ENCODE measurements at places on chromosomes 2 and 18.

GRCh38 chr18:73235921-73236320 lies 368.1 kb upstream of the NETO1 start:
- H3K36me3 ChIP-seq: no peaks in the 10 kb centered on the region
- H3K4me3 ChIP-seq: no peak overlapping the region
- DNase-seq: no peak
- H3K27ac ChIP-seq: no peak overlapping the region
- no peaks in the 10 kb centered on the region for H3K4me1 ChIP-seq

DNA sequence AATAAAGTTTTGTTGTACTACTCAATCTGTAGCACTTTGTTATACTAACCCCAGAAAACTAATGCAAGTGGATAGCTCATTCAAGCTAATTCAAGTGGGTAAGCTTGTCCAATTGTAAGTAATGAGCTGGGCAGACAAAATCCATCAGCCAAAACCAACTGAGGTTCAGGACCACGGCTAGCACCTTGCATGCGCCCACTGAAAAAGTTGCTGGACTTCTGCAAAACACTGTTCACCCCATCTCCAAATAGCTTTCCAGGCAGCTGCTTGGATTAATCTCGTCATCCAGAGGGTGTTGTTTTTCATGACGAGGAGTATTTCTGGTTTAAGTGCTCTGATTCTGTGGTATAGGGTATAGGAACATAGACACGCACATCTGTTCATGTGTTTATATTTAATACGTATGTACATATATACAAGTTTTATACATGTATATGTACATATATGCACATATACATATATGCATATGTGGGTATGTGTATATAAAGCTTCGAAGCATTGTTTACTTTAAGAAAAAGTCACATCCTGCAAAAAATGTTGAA lies 307.5 kb downstream of the GALR1 start:
- no peak for DNase-seq
- no peaks in the 10 kb centered on the region for H3K36me3 ChIP-seq
- no peaks in the 10 kb centered on the region for H3K4me1 ChIP-seq
- H3K27ac ChIP-seq: no peak overlapping the region
- no peak overlapping the region for H3K4me3 ChIP-seq

DNA sequence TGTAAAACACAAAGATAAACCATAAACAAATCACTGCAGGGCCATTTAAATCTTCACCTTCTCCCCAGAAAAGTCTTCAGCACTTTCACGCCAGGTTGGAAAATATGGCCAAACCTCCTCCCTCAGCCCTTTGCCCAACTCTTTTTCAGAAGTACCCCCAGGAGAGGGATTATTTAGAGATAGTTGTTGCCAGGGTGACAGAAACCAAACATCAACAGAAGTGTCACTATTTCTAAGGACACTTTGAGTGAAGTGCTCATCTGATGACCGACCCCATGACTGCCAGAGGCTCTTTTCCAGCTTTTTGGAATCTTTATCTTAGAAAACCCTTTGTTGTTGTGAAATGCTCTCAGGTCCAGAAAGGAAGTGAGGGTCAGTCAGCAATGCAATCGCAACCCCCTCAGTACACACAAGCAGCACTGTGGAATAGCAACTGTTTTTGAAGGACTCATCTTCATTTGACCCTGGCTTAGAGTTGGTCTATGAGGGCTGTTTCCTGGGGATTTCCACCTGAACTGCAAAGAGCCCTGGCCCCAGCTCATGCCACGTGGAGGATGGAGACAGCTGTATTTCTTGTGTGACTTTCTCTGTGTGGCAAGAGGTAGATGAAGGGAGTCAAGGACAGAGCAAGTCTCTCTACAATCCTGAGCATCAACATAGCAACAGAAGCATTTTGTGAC lies 114.0 kb upstream of the STON1 start:
- no peak overlapping the region for H3K27ac ChIP-seq
- H3K4me1 ChIP-seq: peaks cover 34% of the 10 kb centered on the region
- peaks cover 4% of the 10 kb centered on the region for H3K27me3 ChIP-seq
- H3K4me3 ChIP-seq: no peak overlapping the region

GRCh38 chr2:210072922-210073509 lies 70.6 kb downstream of the RPE start:
- no peaks in the 10 kb centered on the region for H3K4me1 ChIP-seq
- DNase-seq: no peak
- no peaks in the 10 kb centered on the region for H3K27me3 ChIP-seq
- no peak overlapping the region for H3K27ac ChIP-seq
- no peak overlapping the region for H3K4me3 ChIP-seq
- H3K36me3 ChIP-seq: no peaks in the 10 kb centered on the region

DNA sequence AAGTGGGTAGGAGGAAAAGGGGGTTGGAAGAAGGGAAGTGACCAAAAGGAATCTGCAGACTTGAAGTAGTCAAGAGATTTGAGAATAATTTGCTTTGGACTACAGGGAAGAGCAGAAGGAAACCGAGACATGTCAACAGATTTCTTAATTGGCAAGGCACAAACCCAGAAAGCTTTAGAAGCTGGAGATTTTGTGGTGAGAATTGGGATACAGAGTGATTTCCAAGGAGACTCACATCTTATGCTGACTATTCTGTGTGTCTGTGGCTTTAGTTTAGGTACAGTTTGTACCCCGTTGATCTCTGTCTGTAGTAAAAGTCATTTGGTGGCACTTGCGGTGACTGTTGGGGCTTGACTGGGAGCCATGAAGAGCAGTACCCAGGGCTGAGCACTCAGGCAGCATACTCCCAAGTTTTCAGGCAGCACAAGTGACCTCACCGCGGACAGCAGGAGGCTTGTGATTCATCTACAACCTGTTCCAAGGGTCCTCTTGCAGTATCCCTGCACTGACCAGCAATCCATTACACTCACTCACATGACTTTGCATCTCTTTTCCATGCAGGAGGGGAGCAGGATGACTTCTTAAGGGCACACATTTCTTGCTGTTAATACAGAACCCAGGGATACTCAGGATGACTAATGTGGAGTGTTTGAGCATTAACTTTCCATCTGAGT lies 97.1 kb upstream of the TNP1 start:
- DNase-seq: no peak
- no peak overlapping the region for H3K27ac ChIP-seq
- H3K4me3 ChIP-seq: no peak overlapping the region
- H3K36me3 ChIP-seq: no peaks in the 10 kb centered on the region
- H3K4me1 ChIP-seq: no peaks in the 10 kb centered on the region

DNA sequence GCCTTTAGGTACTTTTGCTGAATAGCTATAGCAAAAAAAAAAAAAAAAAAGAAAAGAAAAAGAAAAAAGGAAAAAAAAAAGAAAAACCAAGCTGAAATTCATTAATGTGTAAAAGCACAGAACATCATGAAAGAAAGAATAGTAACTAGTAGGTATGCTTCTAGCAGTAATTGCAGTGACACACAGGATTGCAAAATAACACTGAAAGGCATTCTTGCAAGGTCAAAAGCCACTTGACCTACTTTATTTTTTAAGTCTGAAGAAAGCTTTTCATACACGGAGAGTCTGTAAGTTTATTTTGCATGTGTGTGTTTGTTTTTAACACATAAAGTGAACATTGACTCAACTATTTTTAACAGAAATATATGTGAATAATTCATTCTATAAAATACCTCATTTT lies 54.4 kb downstream of the DOK6 start:
- DNase-seq: no peak
- no peaks in the 10 kb centered on the region for H3K27me3 ChIP-seq
- H3K4me1 ChIP-seq: no peaks in the 10 kb centered on the region
- no peaks in the 10 kb centered on the region for H3K36me3 ChIP-seq
